ENCODE measurements at places on chromosomes 4 and X. TPM values are rescaled to one million over a fixed set of nuclear protein-coding genes. Genes with fewer than 3 reads are reported as not detected.

The GAGE12F gene
- not detected for total RNA-seq

The AGA gene
- 21.5 TPM for total RNA-seq

The NPNT gene
- 31.6 TPM for total RNA-seq

The NR0B1 gene
- 1.4 TPM for total RNA-seq

Data from diencephalon (tissue), 1 donor.